ENCODE measurements at places on chromosomes 1 and 21.
A peak's percentile ranks its signal among the peaks of the same experiment; 100 is the strongest.

DNA sequence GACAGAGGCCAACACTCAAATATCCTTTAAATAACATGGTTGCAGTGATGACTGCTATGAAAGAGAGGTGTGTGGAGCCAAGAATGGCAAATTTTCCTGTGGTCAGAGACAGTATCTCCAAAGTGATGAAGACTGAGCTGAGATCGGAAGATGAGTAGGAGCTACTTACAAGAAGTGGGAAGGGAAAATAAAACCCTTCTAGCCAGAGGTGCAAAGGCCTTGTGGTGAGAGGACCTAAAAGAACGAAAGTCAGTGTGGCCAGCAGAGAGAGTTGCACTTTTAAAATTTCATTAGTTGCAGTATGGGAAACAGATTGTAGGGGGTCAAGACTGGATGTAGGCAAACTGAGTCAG is 17.8 kb downstream of the SLAMF7 start:
- no peak for DNase-seq

DNA sequence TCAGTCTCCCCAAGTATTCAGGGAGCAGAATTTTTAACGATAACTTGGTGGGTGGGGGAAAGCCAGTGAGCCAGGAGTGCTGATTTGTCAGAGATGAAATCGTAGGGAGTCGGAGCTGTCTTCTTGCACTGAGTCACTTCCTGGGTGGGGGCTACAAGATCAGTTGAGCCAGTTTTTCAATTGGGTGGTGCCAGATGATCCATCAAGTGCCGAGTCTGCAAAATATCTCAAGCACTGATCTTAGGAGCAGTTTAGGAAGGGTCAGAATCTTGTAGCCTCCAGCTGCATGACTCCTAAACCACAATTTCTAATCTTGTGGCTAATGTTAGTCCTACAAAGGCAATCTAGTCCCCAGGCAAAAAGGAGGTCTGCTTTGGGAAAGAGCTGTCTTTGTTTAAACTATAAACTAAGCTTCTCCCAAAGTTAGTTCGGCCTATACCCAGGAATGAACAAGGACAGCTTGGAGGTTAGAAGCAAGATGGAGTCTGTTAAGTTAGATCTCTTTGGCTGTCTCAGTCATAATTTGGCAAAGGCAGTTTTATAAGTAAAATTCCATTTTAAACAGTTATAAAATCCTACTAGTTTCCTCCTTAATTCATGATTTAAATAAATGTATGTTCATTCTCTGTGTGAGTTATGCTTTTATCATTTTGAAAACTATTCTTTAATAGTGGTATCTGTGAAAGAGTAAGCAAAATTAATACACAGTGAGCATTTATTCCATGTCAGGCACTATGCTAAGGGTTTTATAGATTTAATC is 51.7 kb downstream of the SLC16A1 start:
- no peak for DNase-seq

DNA sequence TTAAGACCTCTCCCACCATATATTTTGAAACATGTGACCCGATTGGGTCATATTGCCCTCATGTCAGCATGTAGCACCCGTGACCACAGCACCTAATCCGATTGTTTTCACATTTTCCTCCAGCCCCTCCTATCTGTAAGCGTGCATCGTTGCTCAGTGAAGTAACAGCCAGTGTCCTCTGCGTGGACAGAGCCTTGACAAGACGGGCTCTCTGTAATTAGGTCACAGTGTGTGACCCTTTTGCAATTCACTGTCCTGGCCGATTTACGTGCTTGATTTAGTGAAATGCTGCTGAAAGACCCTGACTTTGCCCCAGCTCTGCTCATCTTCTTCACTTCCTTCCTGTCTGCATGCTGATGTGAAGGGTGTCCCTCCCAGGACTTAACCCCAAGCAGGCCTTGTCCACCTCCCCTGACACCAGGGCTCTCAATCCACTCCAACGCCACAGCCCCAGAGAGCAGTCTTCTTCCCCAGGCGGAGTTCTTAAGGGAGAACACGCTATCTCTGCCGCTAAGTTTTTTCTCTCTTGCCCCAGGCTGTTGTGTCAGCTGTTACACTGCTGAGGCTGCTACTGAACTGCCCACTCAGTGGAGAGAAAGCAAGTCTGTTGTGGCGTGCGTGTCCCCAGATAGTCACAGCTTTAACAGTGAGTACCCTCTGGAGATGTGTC is 19.4 kb downstream of the URB2 start:
- DNase-seq, result no peak

GRCh38 chr21:33817138-33817537 is 98.5 kb downstream of the ATP5PO start:
- DNase-seq, result no peak

- no peak for DNase-seq
Observed at GRCh38 chr1:37875833-37876232, 16.4 kb upstream of the MTF1 start.

DNA sequence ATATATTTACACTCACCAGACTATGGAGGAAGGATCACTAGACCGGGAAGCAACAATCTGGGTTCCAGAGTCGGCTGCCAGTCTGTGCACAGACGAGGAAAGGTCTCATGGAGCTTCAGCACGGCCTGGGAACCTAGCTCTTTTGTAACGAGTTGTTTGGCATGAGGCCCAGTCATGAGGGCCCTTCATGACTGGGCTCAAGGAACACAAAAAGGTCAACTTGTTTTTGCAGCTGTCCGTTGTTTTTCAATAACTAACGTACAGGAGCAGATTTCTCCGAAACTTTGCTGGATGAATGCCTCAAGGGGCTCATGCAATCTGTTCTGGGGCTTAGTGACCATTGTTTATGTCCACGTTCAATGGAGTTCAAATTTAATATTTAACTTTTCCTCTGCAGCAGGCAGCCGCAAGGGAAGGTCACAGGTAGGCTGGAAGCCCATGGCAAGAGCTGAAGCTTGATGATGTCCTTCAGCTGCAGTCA is 5.9 kb upstream of the STUM start:
- peak; percentile 22 for DNase-seq

- no peak for DNase-seq
Observed at GRCh38 chr1:168084396-168085231, 52.1 kb downstream of the GPR161 start.

GRCh38 chr1:192998536-192998935 is 60.6 kb downstream of the UCHL5 start:
- DNase-seq, result no peak

DNA sequence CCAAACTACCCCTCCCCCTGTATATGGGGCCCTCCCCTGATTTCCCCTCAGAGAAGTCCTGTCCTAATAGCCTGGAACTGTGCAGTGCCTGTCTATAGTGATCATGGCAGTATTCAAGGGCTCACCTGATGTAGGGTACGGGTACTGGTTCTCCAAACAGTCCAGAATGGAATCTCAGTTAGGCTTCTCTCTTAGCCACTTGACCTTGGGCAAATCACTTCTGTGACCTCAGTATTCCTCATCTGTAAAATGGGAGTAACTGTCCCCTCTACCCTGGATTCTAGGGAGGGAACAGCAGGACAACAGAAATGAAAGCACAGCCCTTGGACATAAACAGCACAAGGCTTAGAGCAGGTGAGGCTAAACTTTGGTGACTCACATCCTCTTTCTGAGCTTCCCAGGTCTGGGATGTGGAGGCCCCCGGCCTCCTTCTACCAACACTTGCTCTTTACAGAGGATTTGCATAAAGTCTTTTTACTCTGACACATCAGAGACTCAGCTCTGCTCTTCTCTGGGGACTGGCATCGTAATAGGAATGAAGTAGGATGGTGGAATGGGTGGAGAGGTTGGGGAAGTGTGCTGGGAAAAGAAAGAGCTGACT is 20.0 kb upstream of the PDZK1IP1 start:
- DNase-seq, result no peak

DNA sequence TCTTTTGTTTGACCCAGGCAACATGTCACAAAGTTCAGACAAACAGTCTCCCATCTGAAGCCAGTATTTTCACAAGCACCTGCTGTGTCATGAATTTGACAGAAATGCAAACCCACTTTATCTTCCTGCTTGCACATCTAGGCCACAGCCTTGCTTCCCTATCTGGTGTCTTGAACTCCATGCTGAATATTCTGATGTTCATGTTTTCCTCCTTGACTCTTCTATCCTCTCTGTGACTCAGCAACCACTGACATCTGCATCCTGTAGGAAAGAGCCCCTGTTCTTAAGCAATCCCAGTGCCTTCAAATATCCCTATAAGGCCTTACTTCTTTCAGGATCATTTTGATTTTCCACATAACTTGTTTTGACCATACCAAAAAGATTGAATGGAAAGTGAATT is 6.5 kb downstream of the CD55 start:
- DNase-seq, result no peak

DNA sequence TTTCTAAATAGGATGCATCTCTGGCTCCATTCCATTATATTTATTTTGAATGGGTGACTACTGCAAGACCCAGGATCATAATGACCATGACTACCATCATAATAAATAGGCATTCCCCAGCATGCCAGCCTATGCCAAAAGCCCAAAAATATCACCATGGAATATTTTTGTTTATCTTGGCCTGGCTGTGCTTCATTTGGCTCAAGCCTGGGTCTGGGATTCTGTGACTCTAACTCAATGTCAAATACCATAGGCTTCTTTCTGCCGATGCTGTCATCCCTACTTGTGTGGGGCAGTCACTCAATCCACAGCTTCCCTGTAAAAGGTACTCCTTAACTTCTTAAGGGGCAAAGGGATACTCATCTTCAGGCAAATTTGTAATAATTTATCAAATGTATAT is 66.6 kb downstream of the DIRAS3 start:
- no peak for DNase-seq

DNA sequence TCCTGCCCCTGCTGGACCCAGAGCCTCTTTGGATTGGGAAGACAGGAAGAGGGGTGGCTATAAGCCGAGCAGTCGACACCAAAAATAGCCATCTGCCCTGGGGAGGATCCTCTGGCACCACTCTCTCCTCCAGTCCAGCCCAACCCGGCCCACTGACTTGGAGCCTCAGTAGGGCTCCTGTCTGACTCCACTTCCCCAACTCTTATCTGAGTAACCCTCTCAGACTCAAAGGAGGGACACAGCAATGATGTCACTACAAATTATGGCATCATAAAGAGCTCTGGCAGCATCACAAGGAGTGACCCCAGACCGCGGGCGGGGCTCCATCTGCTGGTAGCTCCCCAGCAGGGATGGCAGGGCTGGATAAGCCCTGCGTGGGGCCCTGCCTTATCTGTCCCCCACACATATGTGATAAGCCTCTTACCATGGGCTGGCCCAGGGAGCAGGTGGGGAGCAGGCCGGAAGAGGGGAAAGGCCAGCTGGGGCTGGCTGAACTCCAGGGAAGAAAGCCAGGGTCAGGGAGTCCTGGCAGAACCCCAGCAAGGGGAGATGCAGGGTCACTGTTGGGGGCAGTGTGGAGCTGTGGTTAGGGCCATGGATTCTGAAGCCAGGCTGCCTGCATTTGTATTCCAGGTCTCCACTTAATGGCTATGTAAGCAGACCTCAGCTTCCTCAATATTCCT is 4.6 kb upstream of the SLC6A9 start:
- DNase-seq, result no peak

- DNase-seq, result no peak
Observed at GRCh38 chr1:226064816-226065248, 2.3 kb downstream of the H3-3A start.

GRCh38 chr1:66532798-66533783 is 862 bp upstream of the SGIP1 start:
- no peak for DNase-seq

DNA sequence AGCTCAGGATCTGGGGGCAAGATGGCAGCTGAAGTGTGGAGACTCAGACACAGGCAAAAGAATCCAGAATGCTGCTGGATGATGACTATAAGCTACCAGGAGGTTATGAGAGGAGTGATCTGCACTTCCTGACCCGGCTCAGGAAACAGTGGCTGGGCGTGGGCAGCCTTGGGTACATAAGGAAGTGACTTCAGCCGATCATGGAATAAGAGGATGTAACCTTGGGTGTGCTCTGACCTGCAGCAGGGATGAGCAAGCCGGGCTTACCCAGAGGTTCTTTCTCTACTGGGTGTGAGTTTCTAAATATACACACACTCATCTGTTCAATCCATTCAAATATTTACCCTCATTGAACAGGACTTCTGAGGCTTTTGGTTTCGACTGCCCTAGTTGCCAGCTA is 62.7 kb downstream of the CD34 start:
- no peak for DNase-seq

DNA sequence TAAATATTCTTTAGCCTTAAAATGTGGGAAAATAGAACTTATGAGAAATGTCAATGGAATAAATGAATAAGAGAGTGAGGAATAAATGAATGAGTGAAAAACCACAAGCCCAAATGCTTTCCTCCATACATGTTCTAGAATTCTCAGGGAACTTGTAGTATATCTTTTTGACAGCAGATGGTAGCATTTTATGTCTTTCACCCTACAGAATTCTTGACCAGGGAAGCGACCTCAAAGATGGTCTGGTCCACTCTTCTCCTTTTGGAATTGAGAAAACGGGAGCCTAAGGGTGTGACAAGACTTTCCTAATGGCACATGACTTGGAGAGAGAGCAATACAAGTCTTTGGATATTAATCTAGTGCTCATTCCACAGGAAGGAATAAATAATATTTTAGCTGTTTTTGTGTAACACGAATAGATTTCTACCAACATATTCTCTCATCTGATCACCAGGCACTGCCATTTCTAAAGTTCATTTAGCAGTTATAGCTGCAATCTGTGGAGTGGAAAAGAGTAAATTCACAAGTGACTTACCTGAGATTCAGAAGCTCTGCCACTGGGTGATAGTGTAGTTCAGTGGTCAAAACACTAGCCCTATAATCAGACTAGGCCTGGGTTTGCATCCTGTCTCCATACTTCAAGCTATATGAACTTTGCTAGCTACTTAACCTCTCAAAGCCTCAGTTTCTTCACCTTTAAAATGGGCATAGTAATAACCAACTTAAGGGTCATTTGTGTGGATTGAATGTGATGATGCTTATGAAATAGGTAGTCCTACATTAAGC is 15.0 kb upstream of the F5 start:
- DNase-seq, result peak; percentile 3

All from NCI-H524 treated with DMSO at 0.1 percent for 48 hours (cell line).